ENCODE measurements at places on chromosomes 6 and 20.

- no peak overlapping the region for H3K4me3 ChIP-seq
- no peaks in the 10 kb centered on the region for H3K27me3 ChIP-seq
- no peaks in the 10 kb centered on the region for H3K36me3 ChIP-seq
- no peak overlapping the region for H3K27ac ChIP-seq
- no peak for DNase-seq
These were observed 136.4 kb downstream of the EYA2 start for GRCh38 chr20:47031004-47031403.

DNA sequence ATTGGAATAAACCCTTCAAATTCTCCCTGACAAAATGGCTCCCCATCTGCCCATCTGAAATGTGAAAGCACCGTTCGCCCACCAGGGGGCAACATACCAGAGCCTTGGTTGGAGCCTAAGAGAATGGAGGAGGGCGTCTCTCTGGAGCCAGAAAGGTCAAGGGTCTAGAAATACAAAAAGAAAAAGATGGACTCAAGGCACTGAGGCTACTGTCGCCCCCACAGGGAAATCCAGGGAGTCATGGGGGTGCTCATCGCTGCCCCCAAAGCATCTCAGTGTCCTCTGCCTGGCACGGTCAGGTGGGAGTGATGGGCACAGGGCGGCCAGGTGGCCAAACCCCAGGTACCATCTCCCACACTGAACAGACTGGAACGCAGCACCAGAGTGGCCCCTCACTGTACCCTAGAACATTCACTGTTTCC lies 136.3 kb downstream of the ZMYND8 start:
- peaks cover 7% of the 10 kb centered on the region for H3K36me3 ChIP-seq
- H3K4me3 ChIP-seq, result no peak overlapping the region
- no peak overlapping the region for H3K27ac ChIP-seq
- peak; percentile 71 for DNase-seq
- no peaks in the 10 kb centered on the region for H3K27me3 ChIP-seq

- DNase-seq, result no peak
- H3K36me3 ChIP-seq, result no peaks in the 10 kb centered on the region
- H3K4me1 ChIP-seq, result no peaks in the 10 kb centered on the region
- no peak overlapping the region for H3K27ac ChIP-seq
These were observed 96.7 kb downstream of the HDGFL1 start for GRCh38 chr6:22666021-22666420.

DNA sequence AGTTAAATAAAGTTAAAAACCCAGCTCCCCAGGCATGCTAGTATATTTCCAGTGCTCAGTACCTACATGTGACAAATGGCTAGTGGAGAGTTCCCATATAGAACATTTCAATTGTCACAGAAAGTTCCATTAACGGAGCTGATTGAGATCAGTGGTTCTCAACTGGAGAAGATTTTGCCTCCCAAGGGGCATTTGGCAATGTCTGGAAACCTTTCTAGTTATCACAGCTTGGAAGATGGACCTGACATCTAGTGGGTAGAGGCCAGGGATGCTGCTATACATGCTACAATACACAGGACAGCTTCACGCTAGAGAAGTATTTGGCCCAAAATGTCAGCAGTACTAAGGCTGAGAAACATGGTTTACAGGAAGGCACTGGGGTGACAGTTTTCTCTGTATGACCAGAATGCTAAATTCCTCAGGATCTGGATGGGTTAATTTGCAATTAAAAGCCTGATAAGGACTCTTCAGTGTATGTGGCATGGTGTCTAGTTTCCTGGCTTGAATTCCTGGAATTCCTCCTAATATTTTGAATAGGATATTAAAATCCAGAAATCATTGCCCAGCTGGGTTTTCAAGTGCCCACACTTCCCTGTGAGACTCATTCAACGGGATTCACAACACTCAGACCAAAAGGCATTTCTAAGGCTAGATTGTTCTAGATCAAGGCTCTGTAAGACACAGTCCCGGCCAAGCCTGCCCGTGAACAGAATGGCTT lies 84.7 kb upstream of the SALL4 start:
- peaks cover 11% of the 10 kb centered on the region for H3K4me1 ChIP-seq
- no peaks in the 10 kb centered on the region for H3K36me3 ChIP-seq

DNA sequence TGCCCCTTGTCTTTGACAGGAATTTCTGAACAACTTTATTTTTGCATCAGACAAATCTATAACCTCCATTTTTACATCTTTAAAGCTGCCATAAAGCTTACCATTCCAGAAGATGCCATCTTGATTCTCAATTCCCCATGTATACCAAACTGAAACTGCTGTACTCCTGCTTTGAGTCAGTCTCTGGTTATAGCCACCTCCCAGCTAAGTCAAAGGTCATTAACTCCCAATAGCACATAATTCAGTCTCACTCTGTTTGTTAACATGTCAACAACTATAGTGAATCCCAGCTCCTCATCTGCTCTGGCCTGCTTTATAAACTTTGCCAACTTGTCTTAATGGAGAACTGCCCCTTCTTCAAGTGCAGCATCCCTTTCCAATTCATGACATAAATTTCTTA lies 343.6 kb downstream of the FRK start:
- DNase-seq, result no peak
- H3K27ac ChIP-seq, result no peak overlapping the region
- no peak overlapping the region for H3K4me3 ChIP-seq
- no peaks in the 10 kb centered on the region for H3K4me1 ChIP-seq
- no peaks in the 10 kb centered on the region for H3K36me3 ChIP-seq
- no peaks in the 10 kb centered on the region for H3K27me3 ChIP-seq

DNA sequence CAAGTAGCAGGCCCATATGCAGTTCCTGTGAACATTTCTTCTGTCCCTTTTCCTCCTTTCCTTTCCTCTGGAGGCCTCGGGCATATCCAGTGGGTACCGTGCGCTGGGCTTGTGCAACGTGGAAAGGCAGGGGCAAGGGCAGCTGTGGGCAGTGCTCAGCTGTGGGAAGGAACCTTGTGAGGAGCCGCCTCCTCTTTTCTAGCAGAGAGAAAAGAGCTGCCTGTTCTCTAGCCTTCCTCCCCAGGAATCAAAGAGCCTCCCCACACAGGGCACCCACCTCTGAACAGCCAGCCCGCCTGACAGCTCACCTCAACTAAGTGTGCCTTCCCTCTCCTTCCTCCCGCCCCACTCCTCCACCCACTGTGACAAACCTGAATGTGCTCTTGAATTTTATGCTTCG lies 143.3 kb upstream of the HDDC2 start:
- DNase-seq, result no peak
- peaks cover 2% of the 10 kb centered on the region for H3K4me1 ChIP-seq
- no peak overlapping the region for H3K4me3 ChIP-seq
- no peaks in the 10 kb centered on the region for H3K36me3 ChIP-seq
- no peaks in the 10 kb centered on the region for H3K27me3 ChIP-seq
- H3K27ac ChIP-seq, result no peak overlapping the region

GRCh38 chr20:17967521-17968365 lies 851 bp downstream of the SNX5 start:
- no peaks in the 10 kb centered on the region for H3K27me3 ChIP-seq
- peak overlapping the region; percentile 88 for H3K4me3 ChIP-seq
- peak; percentile 38 for DNase-seq
- H3K27ac ChIP-seq, result peak overlapping the region; percentile 93

GRCh38 chr6:79302341-79302740 lies 67.9 kb upstream of the HMGN3 start:
- H3K27ac ChIP-seq, result no peak overlapping the region
- H3K4me3 ChIP-seq, result no peak overlapping the region
- peaks cover 2% of the 10 kb centered on the region for H3K4me1 ChIP-seq
- H3K36me3 ChIP-seq, result no peaks in the 10 kb centered on the region

- no peak overlapping the region for H3K27ac ChIP-seq
- H3K36me3 ChIP-seq, result no peaks in the 10 kb centered on the region
These were observed 169.2 kb downstream of the OR2B2 start for GRCh38 chr6:27742833-27743573.

- no peak overlapping the region for H3K27ac ChIP-seq
- no peaks in the 10 kb centered on the region for H3K27me3 ChIP-seq
- DNase-seq, result no peak
- H3K4me1 ChIP-seq, result no peaks in the 10 kb centered on the region
These were observed 23.5 kb upstream of the BACH2 start for GRCh38 chr6:90319979-90320685.

GRCh38 chr6:161166677-161167076 lies 107.2 kb downstream of the AGPAT4 start:
- no peaks in the 10 kb centered on the region for H3K27me3 ChIP-seq
- H3K4me3 ChIP-seq, result no peak overlapping the region
- no peak overlapping the region for H3K27ac ChIP-seq
- no peak for DNase-seq
- H3K36me3 ChIP-seq, result peaks cover 3% of the 10 kb centered on the region

GRCh38 chr6:79009819-79010218 lies 68.2 kb downstream of the PHIP start:
- no peak for DNase-seq
- no peaks in the 10 kb centered on the region for H3K36me3 ChIP-seq
- H3K27me3 ChIP-seq, result no peaks in the 10 kb centered on the region

GRCh38 chr6:33936886-33937285 lies 133.1 kb upstream of the MLN start:
- peaks cover 6% of the 10 kb centered on the region for H3K4me1 ChIP-seq
- H3K27ac ChIP-seq, result no peak overlapping the region
- H3K4me3 ChIP-seq, result no peak overlapping the region
- DNase-seq, result no peak
- no peaks in the 10 kb centered on the region for H3K27me3 ChIP-seq
- no peaks in the 10 kb centered on the region for H3K36me3 ChIP-seq

GRCh38 chr6:107083047-107083768 lies 32.1 kb downstream of the BEND3 start:
- H3K27ac ChIP-seq, result no peak overlapping the region
- no peak for DNase-seq
- H3K36me3 ChIP-seq, result peaks cover 4% of the 10 kb centered on the region
- H3K4me3 ChIP-seq, result no peak overlapping the region

DNA sequence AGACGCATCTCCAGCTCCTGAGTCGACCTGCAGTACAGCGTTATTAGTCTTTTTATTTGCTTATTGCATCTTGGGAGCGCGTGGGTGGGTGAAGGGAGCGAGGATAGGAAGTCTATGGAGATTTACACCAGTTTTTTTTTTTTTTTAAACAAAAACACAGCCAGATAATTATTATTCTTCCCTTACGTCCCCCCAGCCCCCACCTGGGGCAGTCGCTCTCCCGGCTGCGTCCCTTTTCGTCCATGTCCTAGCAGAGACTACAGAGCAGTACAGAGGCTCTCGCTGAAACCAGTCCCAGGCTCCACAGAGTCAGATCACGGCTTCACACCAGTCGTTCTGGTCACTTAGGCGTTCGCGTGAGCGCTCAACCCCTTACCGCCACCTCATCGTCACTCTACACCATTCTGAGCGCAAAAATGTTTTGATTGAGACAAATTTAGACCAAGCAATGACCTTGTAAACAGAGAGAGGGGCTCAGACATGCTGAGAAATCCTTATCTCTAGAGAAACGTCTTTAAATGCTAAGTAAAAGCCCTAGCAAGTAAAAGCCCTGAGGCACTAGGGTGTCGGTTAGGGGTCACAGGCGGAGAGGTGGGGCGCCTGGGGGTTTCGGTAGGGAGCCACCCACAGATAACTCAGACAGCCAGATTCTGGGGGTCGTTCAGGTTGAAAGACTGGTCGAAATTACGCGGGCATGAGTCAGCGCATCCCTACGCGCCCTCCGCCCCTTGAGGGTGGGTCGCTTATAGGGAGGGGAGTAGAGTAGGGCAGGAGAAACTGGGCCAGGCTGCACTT lies 975 bp upstream of the PPT2 start:
- peaks cover 15% of the 10 kb centered on the region for H3K4me1 ChIP-seq
- peaks cover 2% of the 10 kb centered on the region for H3K36me3 ChIP-seq
- H3K4me3 ChIP-seq, result peak overlapping the region; percentile 95
- H3K27me3 ChIP-seq, result no peaks in the 10 kb centered on the region
- peak overlapping the region; percentile 82 for H3K27ac ChIP-seq

DNA sequence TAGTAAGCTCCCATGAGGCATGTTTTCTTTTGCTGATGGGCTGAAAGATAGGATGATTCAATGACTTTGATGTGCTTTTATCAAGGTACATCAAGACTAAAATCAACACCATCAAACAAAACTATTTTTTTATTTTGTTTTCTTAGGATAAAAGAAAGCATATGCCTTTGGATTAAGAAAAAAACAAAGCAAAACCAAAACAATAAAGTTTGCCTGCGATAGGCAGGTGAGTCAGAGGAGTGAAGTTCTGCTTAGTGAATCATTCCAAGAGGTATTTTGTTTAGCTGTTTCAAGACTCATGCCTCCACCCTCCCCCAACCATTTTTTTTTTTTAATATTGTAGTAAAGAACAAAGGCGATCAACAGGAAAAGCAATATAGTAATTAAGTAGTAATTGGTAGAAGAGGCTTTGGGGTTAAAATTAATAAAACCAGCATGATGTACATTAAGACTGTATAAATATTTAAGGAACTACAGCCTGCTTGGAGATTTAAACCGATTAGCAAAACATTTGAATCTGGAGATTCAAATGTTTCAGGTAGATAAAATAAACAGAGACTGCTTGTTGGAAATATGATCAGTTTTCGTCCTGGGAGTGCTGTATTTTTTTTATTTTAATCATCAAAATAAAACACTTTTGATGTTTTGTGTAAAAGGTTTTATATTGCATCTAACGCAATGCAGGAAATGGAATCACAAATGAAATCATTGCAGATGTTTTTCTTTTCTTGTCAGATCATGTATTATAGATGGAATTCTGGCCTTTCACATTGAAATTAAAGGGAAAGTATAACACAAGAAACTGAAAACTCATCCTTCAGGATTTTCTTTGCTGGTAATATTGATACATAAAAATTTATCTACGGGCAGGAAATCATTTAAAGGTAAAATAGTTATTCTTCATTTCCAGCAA lies 482.3 kb upstream of the MANEA start:
- H3K27me3 ChIP-seq, result no peaks in the 10 kb centered on the region
- no peak overlapping the region for H3K27ac ChIP-seq
- peak; percentile 60 for DNase-seq
- no peaks in the 10 kb centered on the region for H3K4me1 ChIP-seq
- H3K4me3 ChIP-seq, result no peak overlapping the region

DNA sequence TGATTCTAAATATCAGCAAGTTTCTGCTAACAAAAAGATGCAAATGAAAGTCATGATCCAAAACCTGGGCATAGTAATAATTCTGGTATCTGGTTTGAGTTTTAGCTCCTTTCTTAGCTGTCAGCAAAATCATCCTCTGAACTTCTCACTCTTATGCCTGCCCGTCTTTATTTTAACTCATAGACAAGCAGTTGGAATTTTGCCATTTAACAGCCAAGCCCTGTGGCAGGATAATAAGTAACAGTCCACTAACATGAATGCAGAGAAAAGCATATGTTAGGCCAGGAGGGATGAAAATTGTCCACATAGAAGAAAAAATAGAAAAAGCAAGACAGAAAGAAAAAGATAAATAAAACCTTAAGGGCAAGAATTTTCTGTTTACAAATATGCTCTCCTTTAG lies 170.0 kb upstream of the LAMA2 start:
- H3K27ac ChIP-seq, result no peak overlapping the region
- DNase-seq, result no peak
- no peaks in the 10 kb centered on the region for H3K27me3 ChIP-seq
- no peak overlapping the region for H3K4me3 ChIP-seq
- H3K36me3 ChIP-seq, result no peaks in the 10 kb centered on the region

- H3K27ac ChIP-seq, result no peak overlapping the region
- DNase-seq, result no peak
These were observed 11.3 kb downstream of the MDFI start for GRCh38 chr6:41649596-41649995.

Data from mesendoderm (in vitro differentiated cells).